ENCODE measurements at places on chromosomes 3 and 15.

DNA sequence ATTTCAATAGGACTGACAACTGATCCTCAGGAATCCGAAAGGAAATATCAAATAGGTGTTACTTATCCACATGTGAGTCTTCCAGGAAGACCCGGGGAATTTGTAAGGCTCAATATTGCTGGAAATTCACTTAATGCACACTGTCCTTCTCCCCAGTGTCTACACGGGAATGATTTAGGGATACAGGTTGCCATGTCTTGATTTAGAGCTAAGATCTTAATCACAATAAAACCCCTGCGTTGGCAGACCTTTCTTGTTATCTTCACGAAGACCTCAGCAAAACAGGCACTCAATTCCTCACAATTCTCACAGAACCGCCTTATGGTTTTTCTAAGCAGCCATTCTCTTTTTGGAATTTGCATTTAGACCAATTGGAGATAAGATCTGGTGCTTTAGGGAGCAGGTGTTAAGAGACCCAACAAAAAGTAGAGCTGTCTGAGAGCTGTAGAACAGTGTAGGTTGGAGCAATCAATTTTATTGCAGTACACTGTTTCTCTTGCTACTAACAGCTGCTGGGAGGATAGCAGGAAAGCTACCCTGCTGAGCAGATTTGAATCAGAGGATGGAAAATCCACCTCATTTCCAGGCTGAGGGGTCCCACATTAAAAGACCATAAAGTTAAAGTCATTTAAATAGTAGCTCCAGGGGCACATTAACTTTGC, 925.7 kb downstream of the EPHA3 start:
- DNase-seq = no peak

- peak; percentile 97 for DNase-seq
Observed at GRCh38 chr3:36677331-36678007, 86.9 kb downstream of the DCLK3 start.

DNA sequence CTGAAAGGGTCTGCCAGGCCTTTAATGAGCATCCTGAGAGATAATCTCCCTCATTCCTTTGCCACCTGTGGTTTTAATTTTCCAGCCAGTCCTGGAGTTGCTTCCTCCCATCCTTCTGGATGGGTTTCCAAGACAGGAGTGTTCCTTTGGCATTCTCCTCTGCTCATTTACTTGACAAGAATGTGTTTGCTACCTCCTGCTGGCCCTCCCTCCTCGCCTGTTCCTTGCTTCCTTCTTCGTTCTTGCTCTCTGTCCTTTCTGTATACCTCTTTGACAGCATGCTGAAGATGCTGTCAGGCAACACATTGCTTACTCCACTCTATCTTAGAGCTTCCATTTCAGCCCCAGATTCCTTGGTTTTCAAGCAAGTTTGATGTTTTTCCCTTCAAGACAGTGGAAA, 46.0 kb downstream of the ERC2 start:
- DNase-seq = no peak

DNA sequence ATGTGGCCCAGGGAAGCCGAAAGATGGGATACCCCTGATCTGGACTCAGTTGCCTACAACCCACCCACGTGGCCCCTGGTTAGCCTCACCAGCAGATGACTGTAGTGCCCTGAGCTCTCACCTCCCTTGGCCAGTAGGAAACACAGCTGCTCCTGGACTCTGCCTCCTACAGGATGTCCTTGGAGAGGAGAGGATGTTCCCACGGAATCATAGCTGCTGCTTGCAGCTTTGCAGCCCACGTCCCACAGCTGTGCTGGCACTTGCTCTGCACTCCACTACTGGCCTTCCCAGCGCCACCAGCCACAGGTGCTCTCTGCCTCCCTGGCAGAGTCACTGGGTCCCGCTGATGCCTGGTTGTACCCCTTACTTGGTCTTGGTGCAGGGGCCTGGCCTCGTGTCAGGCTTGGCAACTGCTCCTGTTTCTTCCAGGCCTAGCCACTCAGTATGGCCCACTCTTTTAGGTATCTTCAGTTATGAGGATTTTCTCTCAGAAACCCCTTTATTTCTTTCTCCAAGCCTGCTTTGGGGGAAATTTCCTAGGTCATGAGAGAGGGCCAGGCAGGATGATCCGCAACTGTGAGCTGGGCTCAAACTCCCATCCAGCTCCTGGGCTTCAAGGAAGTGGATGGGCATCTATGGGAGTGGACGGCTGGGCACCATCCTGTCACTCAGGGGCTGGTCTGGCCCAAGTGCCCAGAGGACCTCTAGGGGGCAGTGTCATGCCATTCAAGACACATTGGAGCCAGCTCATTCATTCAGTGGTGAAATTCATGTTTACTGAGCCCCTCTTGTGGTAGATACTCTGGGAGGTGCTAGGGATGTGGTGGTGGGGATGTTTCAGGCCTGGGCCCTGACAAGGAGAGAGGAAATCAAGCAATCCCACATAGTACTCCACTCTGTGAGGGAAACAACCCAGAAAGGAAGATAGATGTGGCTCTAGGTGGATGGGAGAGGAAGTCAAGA, 16.2 kb upstream of the VILL start:
- DNase-seq = no peak

DNA sequence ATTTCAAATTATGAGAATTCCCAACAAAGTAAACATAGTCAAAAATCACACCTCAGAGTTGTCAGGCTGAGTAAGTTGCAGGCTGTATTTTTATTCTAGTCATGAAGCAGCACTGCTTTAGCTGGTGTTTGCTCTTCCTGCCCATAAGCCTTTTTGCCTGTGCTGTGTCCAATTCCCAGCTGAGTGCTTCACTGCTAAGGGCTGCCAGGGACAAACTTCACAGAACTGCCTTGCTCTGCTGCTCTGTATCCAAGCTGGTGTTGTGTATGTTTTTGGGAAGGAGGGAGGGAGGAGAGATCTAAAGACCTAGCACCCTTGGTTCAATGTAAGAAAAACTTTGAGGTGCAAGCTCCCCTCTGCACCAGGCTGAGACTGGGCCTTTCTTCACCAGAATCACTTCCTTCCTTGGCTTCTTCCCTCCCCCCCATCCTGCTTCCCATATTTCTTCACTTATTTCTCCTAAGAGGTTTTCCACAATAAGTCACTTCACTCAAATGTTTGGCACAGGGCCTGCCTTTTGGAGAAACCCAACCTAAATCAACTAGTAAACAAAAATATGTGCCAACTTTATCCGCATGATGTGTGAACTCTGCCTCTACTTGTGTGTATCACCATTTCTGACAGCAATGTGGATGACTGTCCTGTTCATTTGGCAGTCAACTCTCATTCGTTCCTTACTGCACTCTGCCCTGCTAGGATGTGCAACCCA, 156.1 kb downstream of the TBL1XR1 start:
- DNase-seq = no peak

GRCh38 chr15:90710436-90711027, 6.6 kb upstream of the BLM start:
- no peak for DNase-seq

- no peak for DNase-seq
Observed at GRCh38 chr15:64895285-64896065, 16.2 kb upstream of the ANKDD1A start.

GRCh38 chr15:49848282-49848724, 227.5 kb downstream of the DTWD1 start:
- DNase-seq = no peak

Data from epithelial cell of proximal tubule (primary cell).